SK-N-MC (cell line): ENCODE measurements at places on chromosomes 3 and 15.

DNA sequence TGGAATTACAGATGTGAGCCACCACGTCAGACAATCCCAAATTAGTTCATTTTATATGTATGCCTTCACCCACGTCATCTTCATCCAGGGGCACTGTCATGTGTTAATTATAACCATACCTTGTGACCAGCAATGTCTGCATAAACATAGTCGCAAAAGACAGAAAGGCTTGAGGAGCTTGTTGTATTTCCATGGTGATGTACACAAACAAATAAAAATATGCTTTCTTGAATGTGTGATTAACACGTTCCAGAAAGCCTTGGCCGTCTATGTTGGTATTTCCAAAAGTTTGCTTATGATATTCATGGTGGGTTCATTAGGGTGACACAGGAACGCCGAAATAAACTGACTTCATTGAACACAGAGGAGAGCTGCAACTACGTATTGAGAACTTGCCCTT lies 524.7 kb upstream of the ZNF717 start:
- no peak for DNase-seq

DNA sequence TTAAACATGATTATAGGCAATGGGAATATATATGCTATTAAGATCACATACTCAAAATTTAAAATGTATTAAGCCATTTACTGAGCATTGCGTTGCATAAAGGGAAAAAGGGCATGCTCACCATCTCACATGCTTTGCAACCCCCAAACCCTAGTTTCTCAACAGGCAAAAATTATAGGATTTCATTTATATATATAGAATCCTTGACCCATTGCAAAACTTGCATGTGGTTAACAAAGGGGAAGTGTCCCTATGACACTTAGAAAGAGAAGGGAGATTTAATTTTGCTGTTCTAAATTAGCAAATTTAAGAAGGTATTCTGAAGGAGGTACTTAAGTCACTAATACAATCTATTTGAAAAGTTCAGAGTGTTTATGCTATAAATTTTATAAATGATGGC lies 837.8 kb downstream of the DIPK2A start:
- no peak for DNase-seq

DNA sequence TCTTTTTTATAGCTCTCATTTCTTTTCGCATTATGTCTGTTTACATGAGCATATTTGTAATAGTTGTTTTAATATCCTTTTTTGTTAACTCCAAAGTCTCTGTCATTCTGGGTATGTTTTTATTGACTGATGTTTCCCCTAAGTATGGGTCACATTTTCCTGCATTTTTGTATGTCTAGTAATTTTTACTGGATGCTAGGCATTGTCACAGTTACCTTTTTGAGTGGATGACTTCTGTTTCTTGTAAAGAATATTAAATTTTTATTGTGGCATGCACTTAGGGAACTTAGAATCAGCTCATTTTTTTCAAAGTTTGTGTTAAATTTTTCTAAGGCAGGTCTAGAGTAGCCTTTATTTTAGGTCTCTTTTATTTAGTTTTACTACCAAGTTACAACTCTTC lies 40.7 kb downstream of the ANAPC13 start:
- DNase-seq: no peak

- no peak for DNase-seq
Measured at GRCh38 chr15:71476823-71477222, 333.5 kb upstream of the NR2E3 start.

GRCh38 chr3:47890828-47891612 lies 88.1 kb downstream of the DHX30 start:
- no peak for DNase-seq

- no peak for DNase-seq
Measured at GRCh38 chr3:127177226-127177625, 15.7 kb upstream of the PRR23E start.

DNA sequence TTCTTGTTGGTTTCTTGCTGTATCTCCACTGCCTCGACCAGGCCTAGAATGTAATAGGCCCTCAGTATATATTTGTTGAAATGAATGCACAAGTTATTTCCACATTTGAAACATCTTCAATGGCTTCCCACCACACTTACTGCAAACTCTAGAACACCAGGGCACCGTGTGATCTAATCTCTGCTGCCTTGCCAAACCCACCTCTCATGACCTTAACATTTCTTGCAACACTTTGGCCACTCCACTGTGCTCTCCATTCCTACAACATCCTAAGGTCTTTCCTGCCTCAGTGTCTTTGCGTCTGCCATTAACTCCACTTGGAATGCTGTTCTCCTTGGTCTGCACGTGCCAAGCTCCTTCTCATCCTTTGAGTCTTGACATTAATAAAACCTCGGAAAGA lies 14.1 kb downstream of the FRMD4B start:
- no peak for DNase-seq

GRCh38 chr15:89113296-89114024 lies 25.2 kb downstream of the ABHD2 start:
- no peak for DNase-seq

- no peak for DNase-seq
Measured at GRCh38 chr3:174873832-174874657, 14.9 kb downstream of the NAALADL2 start.

DNA sequence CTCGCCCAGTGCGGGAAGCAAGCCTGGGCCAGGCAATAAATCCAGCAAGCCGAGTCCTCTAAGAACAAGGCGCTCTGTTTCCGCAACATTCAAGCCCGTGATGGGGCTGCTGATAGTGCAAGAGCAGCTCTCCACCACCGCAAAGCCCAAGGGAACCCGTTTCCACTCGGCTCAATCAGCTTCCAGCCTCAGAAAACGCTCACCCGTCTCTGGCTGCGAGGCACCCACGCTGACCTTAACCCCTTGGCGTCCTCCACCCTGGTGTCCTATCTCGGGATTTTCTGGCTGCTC lies 17.8 kb downstream of the SPATA12 start:
- DNase-seq: no peak

GRCh38 chr3:156614642-156615511 lies 59.5 kb upstream of the TIPARP start:
- DNase-seq: no peak

DNA sequence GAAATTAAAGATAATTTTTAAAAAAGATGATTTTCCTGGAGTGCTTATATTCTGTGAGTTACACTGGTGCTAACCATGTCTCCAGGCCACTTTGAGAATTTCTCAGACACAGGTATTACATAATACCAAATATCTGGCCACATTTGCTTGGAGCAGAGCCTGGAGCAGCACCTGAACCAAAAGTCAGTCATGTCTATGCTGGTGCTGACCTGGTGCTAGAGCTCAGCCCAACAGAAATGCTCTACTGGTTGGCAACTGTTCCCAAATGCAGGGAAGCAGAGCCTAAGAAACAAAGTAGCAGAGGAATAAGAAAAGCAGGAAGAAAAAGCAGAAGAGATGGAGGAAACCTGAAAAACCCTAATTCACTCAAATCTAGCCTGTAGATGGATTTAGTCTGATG lies 135.7 kb upstream of the SLC7A14 start:
- no peak for DNase-seq

DNA sequence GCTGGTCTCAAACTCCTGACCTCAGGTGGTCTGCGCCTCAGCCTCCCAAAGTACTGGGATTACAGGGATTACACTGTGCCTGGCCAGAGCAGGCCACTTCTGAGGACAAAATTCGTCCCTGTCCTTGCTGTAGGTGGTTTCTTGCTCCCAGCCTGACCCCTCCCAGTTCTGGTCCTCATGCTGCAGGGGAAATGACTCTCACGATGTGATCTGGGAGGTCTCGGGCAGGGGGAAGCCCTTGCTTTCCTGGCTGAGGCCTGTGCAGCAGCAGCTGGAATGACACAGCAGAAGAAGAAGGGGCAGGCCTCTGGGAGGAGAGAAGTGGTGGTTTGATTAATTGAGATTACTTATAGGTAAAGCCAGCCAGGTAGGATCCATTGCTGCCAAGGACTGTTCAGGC lies 39.3 kb downstream of the MEGF11 start:
- no peak for DNase-seq

DNA sequence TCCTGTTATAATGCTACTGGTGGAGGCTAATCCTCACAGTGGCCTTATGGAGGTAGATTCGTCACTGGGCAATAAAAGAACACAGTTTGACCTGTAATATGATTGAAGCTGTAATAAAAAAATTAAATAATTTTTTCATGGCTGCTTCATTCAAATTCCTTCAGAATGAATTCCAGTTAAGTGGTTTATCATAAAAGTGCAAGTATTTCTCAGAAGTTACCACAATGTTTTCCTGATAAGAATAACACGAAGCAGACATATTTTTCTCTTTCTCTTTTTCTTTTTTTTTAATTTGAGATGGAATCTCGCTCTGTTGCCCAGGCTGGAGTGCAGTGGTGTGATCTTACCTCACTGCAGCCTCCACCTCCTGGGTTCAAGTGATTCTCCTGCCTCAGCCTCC lies 15.6 kb downstream of the B4GALT4 start:
- DNase-seq: no peak

DNA sequence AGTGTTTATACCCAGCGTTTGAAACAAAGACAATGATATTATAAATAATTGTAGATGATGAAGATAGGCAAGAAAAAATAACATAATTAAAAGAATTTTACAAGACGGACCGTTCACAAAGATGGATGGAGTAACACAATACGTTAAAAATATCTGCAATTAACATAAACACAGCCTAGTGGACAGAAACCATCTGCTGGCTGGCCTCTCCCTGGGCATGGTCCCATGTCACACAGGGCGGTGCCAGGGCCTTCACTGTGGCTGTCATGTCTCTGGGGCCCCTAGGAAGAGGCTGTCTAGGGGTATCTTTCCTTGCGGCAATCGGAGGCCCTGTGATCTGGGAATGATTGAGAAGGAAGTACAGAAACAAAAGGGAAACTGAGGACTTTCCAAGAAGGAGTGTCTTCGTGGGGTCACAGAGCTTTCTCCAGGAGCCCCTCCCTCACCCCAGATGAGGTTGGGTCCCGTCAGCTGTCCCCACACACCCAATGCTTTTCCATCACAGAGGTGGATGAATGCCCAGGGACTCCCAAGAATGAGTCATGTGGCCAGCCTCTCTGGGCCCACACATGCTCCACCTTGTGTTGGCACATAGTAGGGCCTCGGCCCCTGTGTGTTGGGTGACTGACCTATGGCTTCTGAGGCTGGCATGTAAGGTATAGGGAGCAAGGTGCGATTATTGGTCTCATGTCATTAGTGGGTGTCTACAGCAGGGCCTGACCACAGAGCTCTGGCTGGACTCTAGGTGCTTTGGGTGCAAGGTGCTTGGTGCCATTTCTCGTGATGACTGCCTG lies 87.1 kb downstream of the DNAJB8 start:
- DNase-seq: no peak

- DNase-seq: no peak
Measured at GRCh38 chr3:190902292-190902691, 39.8 kb upstream of the GMNC start.

DNA sequence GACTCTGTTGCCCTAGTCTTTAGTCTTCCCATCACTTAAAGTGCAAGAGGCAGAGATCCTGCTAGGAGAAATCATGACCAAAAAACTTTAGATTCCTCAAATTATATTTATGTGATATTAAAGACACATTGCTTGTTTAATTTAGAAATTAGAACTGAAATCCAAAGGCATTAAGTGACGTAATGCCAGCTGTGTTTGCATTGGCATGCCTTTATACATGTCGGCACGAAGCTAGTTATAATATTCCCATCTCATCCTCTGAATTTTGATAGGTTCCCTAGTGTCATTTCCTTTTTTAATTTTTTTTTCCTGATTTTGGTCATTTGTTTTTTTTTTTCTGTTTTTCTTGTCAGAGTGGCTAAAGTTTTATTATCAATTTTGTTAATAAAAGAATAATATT lies 203.5 kb upstream of the ZBTB20 start:
- DNase-seq: no peak

GRCh38 chr3:76138921-76139320 lies 353.6 kb upstream of the ZNF717 start:
- no peak for DNase-seq

DNA sequence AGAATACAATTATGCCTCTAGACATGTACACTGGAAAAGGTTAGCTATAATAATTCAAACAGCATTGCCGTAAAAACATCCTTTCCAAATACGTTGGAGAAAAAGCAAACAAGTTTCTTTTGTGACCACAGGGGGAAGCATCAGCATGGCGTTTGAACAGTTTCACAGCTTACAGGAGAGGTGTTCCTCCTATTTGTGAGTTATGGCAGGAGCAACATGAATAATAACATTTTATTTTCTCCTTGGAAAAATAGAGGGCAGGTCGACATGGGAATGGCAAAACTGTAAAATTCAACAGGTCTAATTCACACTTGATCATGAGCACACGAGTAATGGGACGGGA lies 39.7 kb upstream of the GADL1 start:
- DNase-seq: no peak

DNA sequence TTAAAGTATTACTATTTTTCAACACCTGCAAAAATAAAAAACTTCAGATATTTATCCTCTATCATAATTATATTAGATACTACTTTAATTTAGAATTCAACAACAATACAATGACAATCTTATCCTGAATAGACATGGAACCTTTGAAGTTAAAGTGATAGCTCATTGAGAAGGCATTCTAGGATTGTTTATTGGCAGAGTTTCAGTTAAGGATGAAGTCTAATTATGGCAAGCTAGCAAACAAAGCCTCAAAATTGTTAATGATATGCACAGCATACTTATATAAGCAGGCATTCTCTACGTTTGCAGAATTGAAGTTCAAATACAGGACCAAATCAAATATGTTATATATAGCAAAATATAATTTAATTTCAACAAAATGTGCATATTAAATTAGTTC lies 91.2 kb upstream of the ABI3BP start:
- DNase-seq: no peak

DNA sequence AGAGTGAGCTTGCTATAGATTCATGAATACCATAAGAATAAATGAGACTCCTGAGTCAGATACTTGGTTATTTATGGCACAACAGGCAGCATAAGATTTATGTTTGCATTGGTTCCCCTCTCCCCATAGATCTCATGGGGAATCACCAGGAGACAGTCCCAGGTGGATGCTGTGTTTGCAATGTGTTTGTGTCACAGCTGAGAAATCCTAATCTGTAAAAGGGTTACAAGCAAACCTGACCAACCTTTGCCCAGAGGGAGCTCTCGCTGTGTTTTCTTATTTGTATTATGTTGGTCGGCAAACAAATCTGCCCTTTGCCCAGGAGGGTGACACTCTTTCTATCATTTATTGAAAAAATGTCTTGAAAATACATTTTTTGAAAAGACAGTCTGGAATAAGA lies 236.2 kb downstream of the ZPLD1 start:
- DNase-seq: no peak

GRCh38 chr15:40287505-40287904 lies 4.6 kb upstream of the ANKRD63 start:
- DNase-seq: no peak

- no peak for DNase-seq
Measured at GRCh38 chr3:107637416-107638183, 114.8 kb downstream of the BBX start.
